ENCODE measurements at places on chromosomes 2 and 18.

GRCh38 chr2:68774569-68775271 is 40.1 kb downstream of the ARHGAP25 start:
- DNase-seq = peak; percentile 50

DNA sequence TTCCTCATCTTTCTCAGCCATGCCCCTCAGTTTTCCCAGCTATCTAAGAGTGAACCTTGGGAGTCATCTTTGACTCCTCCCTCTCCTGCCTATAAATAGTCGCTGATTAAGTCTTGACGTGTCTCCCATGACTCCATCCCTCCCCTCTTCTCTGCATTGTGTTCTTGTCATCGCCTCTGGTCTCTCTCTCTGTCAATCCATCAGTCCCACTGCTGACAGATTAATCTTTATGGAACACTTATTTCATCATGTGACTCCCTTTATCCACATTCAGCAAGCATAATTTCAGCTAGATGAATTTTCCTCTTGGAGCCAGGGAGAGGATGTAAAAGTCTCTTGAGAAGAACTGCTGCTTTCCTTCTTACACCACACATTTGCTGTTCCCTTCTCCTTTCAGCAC is 9.4 kb downstream of the ADAM23 start:
- DNase-seq = no peak

DNA sequence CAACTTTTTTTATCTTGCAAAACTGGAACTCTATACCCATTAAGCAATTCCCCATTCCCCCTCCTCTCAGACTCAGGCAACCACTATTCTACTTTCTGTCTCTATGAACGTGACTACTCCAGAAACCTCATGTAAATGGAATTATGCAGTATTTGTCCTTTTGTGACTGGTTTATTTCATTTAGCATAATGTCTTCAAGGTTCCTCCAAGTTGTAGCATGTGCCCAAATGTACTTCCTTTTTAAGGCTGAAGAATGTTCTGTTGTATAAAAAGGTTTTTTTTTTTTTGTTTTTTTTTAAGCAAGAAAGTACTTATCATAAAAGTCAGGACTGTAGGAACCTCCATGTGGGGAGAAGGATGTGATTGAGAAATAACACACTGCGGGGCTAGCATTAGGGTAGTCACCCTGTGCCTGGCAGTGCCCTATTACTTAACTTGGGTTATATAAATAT is 262.9 kb upstream of the FBXO11 start:
- no peak for DNase-seq

GRCh38 chr18:36153203-36153602 is 23.5 kb downstream of the ELP2 start:
- no peak for DNase-seq

DNA sequence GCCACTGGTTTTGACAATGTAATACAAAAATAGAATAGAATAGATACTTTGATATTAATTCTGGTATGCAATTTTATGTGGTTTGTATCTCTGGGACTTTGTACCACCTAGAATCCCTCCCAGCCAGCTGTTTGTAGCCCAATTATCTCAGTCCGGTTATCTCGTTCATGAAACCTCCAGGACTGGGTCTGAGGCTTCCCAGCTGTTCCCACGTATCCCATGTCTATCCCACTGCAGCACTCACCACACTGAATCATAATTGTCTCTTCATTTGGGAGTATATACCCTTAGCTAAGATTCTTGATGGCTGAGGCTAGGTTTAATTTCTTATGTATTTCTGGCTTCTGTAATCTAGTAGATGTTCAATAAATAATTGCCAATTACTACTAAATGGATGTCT is 104.4 kb upstream of the MAPRE2 start:
- no peak for DNase-seq

GRCh38 chr2:53670331-53670730 is 97.3 kb upstream of the CHAC2 start:
- no peak for DNase-seq

- no peak for DNase-seq
Observed at GRCh38 chr2:65525616-65526231, 93.3 kb upstream of the SPRED2 start.

GRCh38 chr2:12335131-12335530 is 381.6 kb upstream of the TRIB2 start:
- DNase-seq = no peak

DNA sequence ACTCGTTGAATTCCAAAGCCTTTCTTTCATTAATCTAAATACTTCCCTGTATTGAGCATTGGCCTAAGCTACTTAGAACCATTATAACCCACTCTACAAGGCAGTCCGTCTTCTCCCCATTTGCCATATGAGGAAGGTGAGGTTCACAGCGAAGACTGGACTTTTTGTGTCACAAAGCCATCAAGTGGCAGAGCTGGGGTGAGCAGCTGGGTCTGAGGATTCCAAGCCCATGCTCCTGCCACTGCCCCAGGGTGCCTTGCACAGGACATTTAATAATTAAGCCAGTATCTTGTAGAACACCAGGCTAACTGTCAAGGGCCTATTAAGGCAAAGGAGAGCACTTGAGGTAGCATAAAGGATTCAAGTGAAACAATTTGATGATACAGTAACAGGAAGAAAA is 68.8 kb upstream of the ZNF397 start:
- DNase-seq = no peak

DNA sequence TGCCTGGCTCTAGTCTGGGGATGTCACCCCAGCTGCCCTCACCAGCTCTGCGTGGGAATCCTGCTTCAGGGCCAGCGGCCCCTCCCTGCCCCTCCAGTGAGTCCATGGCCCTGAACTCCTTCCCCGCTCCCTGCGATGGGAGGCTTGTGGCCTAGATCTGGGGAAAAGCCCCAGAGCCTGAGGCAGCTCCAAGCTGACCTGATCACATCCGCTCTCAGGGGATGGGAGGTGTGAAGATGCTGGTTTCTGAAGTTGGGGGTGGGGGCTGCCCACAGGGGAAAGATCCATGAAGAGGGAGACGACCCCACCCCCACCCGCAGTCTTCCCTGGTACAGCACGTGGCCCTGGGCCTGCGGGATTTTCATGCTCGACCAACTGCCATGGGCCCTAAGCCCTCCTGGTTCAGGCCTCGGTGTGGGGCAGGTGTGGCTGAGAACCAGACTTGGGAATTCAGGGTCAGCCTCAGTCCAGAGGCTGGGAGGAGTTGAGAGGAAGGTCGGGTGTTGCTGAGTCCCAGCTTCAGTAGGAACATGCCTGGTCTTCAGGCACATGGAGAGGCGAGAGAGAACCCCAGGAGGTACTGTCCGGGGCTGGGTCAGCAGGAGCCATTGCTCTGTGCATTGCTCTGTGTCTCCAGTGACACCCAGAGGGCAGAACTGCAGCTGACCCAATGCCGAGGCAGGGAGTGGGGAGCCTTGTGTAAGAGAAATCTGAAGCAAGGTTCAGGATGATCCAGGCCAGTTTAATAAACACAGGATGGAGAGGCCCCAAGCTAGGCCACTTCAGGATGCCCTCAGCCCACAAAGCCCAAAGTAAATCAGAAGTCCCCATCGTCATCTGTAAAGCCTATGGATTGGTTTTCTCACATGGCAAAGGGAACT is 115.1 kb downstream of the CAPN13 start:
- no peak for DNase-seq

- DNase-seq = no peak
Observed at GRCh38 chr18:69617408-69617807, 216.7 kb downstream of the DOK6 start.

DNA sequence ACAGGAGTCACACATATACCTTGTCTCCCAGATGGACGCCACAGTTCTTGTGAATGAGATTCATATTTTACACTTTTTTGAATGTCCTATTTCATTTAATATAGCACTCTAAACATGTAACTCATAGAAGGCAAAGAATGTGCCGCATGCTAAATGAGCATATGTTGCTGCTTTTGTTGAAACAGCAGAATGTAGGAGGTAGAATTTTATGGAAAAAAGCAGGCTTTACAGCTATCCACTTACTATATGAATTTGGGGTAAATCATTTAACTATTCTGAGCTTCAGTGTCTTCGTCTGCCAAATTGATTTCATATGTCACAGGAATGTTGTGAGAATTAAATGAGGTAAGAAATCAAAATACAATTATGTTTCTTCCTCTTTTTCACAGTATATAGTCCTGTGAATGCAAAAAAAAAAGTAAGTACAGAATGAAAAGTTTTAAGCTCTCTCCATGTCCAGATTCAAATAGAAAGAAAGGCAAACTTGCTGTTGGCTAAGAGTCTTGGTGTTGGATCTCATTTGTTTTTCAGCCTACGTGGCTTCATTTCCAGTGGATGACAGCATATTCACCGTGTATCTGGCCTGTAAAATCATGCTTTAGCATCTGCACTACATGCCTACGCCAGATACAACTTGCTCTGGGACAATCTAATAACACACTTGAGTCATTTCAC is 154.7 kb upstream of the CNTNAP5 start:
- no peak for DNase-seq

- no peak for DNase-seq
Observed at GRCh38 chr2:208783184-208783583, 376.6 kb downstream of the PTH2R start.

DNA sequence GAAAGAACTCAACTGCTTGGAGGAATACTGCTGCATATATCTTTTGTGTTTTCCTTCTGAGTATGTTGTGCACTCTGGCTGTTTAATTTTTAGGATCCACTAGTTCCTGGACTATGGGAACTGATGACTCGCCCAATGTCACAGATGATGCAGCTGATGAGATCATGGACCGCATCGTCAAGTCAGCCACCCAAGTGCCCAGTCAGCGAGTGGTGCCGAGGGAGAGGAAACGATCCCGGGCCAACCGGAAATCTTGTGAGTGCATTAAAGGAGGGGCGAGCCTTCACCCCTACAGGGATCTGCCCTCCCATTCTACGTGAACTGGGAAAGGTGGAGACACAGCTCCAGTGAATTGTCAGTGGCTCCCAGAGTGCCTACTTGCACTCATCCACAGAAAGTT is 59.6 kb downstream of the TPGS2 start:
- no peak for DNase-seq

DNA sequence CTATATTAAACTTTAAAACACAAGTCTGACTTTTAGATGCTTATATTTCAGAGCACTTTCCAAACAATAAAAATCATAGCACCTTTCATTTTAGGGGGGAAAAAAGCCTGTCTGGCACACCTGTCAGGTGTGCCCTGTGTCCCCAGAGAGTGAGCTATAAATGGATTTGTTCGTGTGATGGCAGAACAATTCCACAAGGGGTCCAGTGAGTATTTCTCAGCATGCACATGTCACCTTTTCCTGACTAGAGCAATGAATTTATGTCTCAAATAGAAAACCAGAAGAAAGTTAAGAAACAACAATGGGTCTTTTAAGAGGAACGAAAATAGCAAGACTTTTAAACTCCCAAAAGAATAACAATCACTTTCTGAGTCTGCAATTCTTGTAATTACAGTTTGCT is 55.9 kb downstream of the ACVR1C start:
- peak; percentile 27 for DNase-seq

GRCh38 chr2:69811591-69811990 is 17.9 kb upstream of the GMCL1 start:
- no peak for DNase-seq

- no peak for DNase-seq
Observed at GRCh38 chr18:24342347-24342746, 55.3 kb downstream of the OSBPL1A start.

DNA sequence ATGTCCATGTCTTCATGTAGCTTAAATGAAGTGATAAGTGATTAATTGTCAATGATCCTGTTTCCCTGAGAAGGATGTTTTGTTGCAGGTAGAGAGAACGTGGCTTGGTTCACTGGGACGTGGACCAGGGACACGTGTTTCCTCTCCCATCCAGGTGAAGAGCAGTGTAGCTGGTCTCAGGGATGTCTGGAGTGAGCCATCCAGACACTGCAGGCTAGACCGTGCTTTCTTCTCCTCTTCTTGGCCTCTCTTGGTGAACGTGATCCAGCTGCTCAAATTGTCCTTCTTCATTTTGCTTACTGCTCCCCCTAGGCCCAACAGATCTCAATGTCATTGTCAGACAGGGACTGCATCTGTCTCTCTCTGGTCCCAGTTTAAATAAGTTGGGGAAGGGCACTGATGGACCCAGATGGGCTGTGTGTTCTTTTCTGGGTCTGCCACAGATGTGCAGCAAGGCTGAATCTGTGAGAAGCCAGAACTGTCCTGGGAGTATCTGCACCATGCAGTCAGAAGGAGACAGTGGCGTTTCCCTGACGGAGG is 263.8 kb downstream of the CYRIA start:
- DNase-seq = no peak

GRCh38 chr18:13646633-13647032 is 79.7 kb downstream of the FAM210A start:
- DNase-seq = no peak

- DNase-seq = peak; percentile 26
Observed at GRCh38 chr2:88016960-88017779, 823 bp upstream of the RNU2-63P start.

GRCh38 chr18:73848656-73849055 is 299.0 kb downstream of the FBXO15 start:
- DNase-seq = peak; percentile 32

DNA sequence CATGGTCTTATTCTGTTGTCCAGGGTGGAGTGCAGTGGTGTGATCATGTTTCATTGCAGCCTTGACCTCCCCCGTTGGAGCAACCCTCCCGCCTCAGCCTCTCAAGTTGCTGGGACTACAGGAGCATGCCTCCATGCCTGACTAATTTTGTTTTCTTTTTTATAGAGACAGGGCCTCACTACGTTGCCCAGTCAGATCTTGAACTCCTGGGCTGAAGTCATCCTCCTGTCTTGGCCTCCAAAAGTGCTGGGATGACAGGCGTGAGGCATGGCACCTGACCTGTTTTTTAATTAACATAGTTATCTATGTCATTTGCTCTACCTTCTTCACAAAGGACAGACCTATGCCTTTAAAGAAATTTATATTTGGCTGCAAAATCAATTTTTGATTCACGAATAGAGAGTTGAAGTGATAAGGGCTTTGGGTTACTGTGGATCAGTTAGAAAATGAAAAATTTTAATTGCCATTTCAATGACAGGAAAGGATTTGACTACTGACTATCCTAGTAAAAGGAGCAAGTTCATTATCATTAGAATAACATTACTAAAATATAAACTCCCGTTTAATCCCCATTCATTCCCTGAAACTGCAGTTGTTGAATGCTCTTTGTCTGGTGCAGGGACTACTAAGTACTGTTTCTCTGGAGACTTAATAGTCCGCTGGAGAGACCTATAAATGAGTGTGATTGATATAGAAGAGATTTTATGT is 3.7 kb downstream of the RNF138 start:
- DNase-seq = no peak

All from urothelium cell line (cell line).